ENCODE measurements at places on chromosomes 2 and 18. TPM values are rescaled to one million over a fixed set of nuclear protein-coding genes. Genes with fewer than 3 reads are reported as not detected.

The PSTPIP2 gene
- total RNA-seq: 4.3 TPM

The TEKT4 gene
- not detected for total RNA-seq

The DSC3 gene
- total RNA-seq: 1.2 TPM

The PCARE gene
- not detected for total RNA-seq

The REEP1 gene
- total RNA-seq: 0.93 TPM

The C2orf78 gene
- total RNA-seq: 0.06 TPM

The KCNS3 gene
- total RNA-seq: 10.0 TPM

The EMILIN1 gene
- total RNA-seq: 5.1 TPM

The FSIP2 gene
- total RNA-seq: 12.7 TPM

The ALK gene
- not detected for total RNA-seq

The MRPL30 gene
- 67.9 TPM for total RNA-seq

DNA sequence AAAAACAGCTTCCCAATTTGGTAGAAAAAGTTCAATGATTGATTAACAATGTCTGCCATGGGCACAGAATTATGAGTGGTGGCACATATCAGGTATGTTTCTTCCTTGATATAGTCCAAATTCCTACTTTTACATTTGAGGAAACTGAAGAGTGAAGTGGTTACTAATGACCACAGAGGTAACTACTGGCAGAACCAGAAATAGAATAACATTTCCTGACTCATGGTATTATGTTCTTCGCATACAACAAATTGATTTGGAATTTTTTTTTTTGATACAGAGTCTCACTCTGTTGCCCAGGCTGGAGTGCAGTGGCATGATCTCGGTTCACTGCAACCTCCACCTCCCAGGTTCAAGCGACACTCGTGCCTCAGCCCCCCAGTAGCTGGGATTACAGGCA is 6.0 kb upstream of the NFE2L2 start:
- DNase-seq: no peak
- H3K4me1 ChIP-seq: peaks cover 12% of the 10 kb centered on the region
- H3K27me3 ChIP-seq: no peaks in the 10 kb centered on the region
- no peak overlapping the region for H3K4me3 ChIP-seq
- no peak overlapping the region for H3K27ac ChIP-seq

GRCh38 chr2:80255918-80256781 is 48.4 kb downstream of the LRRTM1 start:
- peak; percentile 55 for DNase-seq
- no peaks in the 10 kb centered on the region for H3K36me3 ChIP-seq
- no peak overlapping the region for H3K4me3 ChIP-seq
- no peak overlapping the region for H3K27ac ChIP-seq
- no peaks in the 10 kb centered on the region for H3K27me3 ChIP-seq
- H3K4me1 ChIP-seq: peaks cover 13% of the 10 kb centered on the region

GRCh38 chr2:236521556-236521955 is 48.1 kb upstream of the ACKR3 start:
- H3K36me3 ChIP-seq: no peaks in the 10 kb centered on the region
- no peaks in the 10 kb centered on the region for H3K27me3 ChIP-seq
- no peak overlapping the region for H3K27ac ChIP-seq

- no peak overlapping the region for H3K27ac ChIP-seq
- no peaks in the 10 kb centered on the region for H3K36me3 ChIP-seq
- no peak for DNase-seq
- H3K4me3 ChIP-seq: no peak overlapping the region
These were observed 78.2 kb downstream of the AFF3 start for GRCh38 chr2:100064165-100064564.

GRCh38 chr2:174535083-174535482 is 48.3 kb upstream of the GPR155 start:
- DNase-seq: no peak
- H3K4me1 ChIP-seq: no peaks in the 10 kb centered on the region
- no peak overlapping the region for H3K27ac ChIP-seq
- no peaks in the 10 kb centered on the region for H3K36me3 ChIP-seq
- H3K27me3 ChIP-seq: no peaks in the 10 kb centered on the region

- H3K27me3 ChIP-seq: no peaks in the 10 kb centered on the region
- no peak overlapping the region for H3K4me3 ChIP-seq
- no peak overlapping the region for H3K27ac ChIP-seq
- H3K36me3 ChIP-seq: no peaks in the 10 kb centered on the region
- no peaks in the 10 kb centered on the region for H3K4me1 ChIP-seq
These were observed 96.3 kb upstream of the STON1 start for GRCh38 chr2:48433682-48434081.

GRCh38 chr2:10575609-10576280 is 114.0 kb downstream of the NOL10 start:
- DNase-seq: no peak
- peaks cover 25% of the 10 kb centered on the region for H3K4me1 ChIP-seq
- H3K27me3 ChIP-seq: no peaks in the 10 kb centered on the region
- peaks cover 4% of the 10 kb centered on the region for H3K36me3 ChIP-seq
- no peak overlapping the region for H3K27ac ChIP-seq

- no peak overlapping the region for H3K27ac ChIP-seq
- no peaks in the 10 kb centered on the region for H3K27me3 ChIP-seq
- no peaks in the 10 kb centered on the region for H3K4me1 ChIP-seq
- H3K4me3 ChIP-seq: no peak overlapping the region
- H3K36me3 ChIP-seq: no peaks in the 10 kb centered on the region
These were observed 54.8 kb downstream of the SYT4 start for GRCh38 chr18:43222501-43222900.

DNA sequence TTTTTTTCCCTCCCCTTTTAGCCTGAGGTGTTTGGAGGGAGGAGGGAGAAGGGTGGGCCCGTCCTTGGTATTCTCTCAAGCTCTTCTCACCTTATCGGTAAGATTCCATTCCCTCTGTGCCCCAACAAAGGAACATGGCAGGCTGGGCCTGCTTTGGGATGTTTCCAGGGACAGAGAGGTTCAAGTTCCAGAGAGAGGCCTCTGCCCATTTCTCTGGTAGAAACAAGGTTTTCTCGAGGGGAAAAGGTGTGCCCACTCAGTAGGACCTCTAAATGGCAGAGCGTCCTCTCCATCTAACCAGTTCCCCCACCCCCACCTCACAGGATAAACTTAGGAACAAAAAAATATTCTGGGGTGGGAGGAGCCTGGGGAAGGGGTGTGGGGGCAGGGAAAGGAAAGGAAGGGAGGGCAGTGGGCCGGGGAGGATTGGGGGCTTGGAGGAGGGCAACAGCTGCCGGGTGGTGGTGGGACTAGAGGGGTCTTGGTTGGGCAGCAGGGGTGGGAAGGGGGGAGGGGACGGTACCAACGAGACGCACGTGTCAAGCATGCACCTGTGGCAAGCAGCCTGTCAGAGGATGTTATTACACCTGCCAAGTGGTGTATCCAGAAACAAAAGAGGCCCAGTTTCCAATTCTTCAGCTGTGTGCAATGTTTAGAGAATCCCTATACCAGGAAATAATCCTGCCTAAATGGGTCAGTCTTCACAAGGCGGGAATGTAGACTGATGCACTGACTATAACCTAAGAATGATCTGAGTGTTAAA is 2.1 kb downstream of the PCBP1 start:
- peak overlapping the region; percentile 73 for H3K27ac ChIP-seq
- no peaks in the 10 kb centered on the region for H3K27me3 ChIP-seq
- H3K36me3 ChIP-seq: no peaks in the 10 kb centered on the region
- H3K4me1 ChIP-seq: peaks cover 30% of the 10 kb centered on the region
- peak overlapping the region; percentile 97 for H3K4me3 ChIP-seq

DNA sequence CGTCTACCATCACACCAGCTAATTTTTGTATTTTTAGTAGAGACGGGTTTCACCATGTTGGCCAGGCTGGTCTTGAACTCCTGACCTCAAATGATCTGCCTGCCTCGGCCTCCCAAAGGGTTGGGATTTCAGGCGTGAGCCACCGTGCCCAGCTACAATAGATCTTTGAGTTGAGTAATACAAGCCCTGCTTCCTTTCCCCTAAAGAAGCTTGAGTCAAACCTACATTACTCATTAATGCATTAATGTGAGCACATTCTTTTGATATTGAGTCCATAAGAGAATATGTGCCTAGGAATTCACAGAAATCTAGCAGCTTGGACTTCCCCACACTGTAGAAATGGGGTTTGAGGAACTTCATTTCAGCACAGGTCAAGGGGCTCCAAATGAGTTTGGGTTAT is 39.6 kb downstream of the PSMG2 start:
- H3K27ac ChIP-seq: no peak overlapping the region
- H3K4me3 ChIP-seq: no peak overlapping the region
- H3K36me3 ChIP-seq: no peaks in the 10 kb centered on the region
- no peak for DNase-seq
- no peaks in the 10 kb centered on the region for H3K4me1 ChIP-seq

DNA sequence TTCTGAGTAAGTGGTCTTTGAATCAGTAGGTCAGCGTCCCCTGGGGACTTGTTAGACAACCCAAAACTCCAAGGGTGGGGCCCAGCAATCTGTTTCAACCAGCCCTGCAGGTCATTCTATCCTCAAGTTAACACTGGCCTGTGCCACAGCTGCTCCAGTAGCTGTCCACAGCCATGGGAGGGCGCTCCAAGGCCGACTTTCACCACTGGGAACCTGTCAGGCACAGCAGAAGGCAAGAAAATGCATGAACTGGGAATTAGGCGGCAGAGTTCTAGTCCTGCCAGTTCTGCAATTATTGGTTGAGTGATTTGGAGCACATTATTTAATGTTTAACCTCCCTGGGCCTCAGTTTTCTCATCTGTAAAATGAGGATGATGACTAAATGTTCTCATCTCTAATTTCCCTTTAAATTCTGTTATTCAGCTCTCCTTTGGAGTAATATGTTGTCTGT is 17.4 kb upstream of the MRPL33 start:
- peak; percentile 85 for DNase-seq
- H3K27ac ChIP-seq: no peak overlapping the region
- no peak overlapping the region for H3K4me3 ChIP-seq

DNA sequence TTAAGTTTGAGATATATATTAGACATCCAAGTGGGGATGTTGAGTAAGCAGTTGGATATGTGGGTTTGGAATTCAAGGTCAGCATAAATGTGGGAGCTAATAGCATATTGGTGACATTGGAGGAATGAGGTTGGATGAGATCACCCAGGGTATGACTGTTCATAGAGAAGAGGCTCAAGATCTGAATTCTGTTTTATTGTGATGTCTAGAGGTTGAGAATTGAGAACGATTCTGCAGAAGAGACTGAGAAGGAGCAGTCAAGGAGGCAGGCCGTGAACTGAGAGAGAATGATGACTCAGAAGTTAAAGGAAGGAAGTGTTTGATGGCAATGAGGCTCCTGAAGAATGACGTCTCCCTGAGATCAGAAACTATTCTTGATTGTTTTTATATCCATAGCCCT is 5.9 kb downstream of the SERPINB11 start:
- no peaks in the 10 kb centered on the region for H3K36me3 ChIP-seq
- H3K4me3 ChIP-seq: no peak overlapping the region
- no peaks in the 10 kb centered on the region for H3K4me1 ChIP-seq

GRCh38 chr2:191951376-191951775 is 104.5 kb upstream of the CAVIN2 start:
- no peak overlapping the region for H3K27ac ChIP-seq
- H3K4me1 ChIP-seq: no peaks in the 10 kb centered on the region
- H3K27me3 ChIP-seq: no peaks in the 10 kb centered on the region
- no peak overlapping the region for H3K4me3 ChIP-seq

DNA sequence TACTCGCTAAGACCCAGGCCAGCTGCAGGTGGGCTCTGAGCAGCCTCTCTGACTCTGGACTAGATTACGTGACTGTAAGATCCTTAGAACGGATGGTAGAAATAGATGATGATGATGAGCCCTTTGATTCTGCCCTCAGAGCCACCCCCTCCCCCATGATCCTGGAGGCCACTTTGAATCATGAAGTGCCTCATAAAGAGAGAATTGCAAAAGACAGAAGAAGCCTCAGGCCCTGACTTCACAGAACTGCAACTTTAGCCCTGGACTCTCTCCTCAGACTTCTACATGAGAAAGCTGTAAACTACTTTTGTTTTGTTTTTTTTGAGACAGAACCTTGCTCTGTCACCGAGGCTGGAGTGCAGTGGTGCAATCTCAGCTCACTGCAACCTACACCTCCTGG is 15.4 kb upstream of the TET3 start:
- H3K4me1 ChIP-seq: no peaks in the 10 kb centered on the region
- H3K36me3 ChIP-seq: no peaks in the 10 kb centered on the region
- no peak overlapping the region for H3K4me3 ChIP-seq
- DNase-seq: no peak
- H3K27ac ChIP-seq: no peak overlapping the region
- H3K27me3 ChIP-seq: peaks cover 12% of the 10 kb centered on the region

- no peaks in the 10 kb centered on the region for H3K36me3 ChIP-seq
- peaks cover 21% of the 10 kb centered on the region for H3K27me3 ChIP-seq
- peaks cover 73% of the 10 kb centered on the region for H3K4me1 ChIP-seq
- H3K4me3 ChIP-seq: no peak overlapping the region
- no peak for DNase-seq
These were observed 4.7 kb upstream of the CXCR4 start for GRCh38 chr2:136122661-136123060.

DNA sequence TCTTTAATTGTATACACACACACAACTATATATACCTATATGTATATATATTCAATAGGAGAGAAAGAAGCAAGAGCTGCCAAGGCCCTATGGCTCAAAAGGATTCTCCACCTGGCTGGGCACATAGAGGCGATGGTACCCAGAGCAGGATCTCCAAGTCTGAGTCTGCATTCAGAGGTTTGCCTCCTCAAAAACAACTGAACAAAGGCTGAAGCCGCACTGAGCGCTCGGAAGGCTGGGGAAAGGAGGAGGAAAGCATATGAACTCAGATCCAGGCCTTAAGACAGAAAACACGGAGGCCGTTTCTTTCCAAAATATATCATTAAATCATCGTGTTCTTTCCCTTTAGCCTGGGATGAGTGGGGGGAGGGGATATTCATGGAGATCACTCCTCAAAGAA is 3.6 kb downstream of the HOXD12 start:
- H3K36me3 ChIP-seq: no peaks in the 10 kb centered on the region
- H3K27me3 ChIP-seq: peaks cover 100% of the 10 kb centered on the region
- no peak overlapping the region for H3K4me3 ChIP-seq
- H3K4me1 ChIP-seq: no peaks in the 10 kb centered on the region
- H3K27ac ChIP-seq: no peak overlapping the region

- no peak overlapping the region for H3K27ac ChIP-seq
- H3K27me3 ChIP-seq: no peaks in the 10 kb centered on the region
- H3K4me1 ChIP-seq: no peaks in the 10 kb centered on the region
- no peak overlapping the region for H3K4me3 ChIP-seq
- DNase-seq: no peak
- H3K36me3 ChIP-seq: no peaks in the 10 kb centered on the region
These were observed 36.4 kb downstream of the TSN start for GRCh38 chr2:121791801-121792221.

GRCh38 chr2:201233192-201233811 is 27.0 kb upstream of the CASP8 start:
- H3K27ac ChIP-seq: no peak overlapping the region
- H3K4me3 ChIP-seq: no peak overlapping the region
- H3K4me1 ChIP-seq: no peaks in the 10 kb centered on the region
- H3K27me3 ChIP-seq: peaks cover 4% of the 10 kb centered on the region
- H3K36me3 ChIP-seq: no peaks in the 10 kb centered on the region
- no peak for DNase-seq

DNA sequence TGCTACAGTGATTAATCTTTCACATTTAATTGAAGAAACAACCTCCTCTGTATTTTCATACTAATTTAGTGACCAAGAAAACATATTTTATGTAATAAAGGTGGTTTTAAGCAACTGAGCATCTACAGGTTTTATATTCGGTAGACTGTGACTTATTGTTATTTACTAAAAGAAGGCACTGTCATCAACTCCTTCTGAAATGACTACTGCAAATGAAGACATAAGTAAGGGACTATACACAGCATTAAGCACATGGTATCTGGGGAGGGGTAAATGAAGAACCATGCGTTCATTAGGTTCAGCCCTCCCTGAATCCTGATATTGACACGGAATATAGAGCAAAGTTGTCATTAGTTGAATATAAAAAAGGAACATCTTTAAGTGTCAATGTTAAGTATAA is 4.3 kb downstream of the CDH20 start:
- peaks cover 11% of the 10 kb centered on the region for H3K4me1 ChIP-seq
- H3K27me3 ChIP-seq: peaks cover 55% of the 10 kb centered on the region
- H3K36me3 ChIP-seq: no peaks in the 10 kb centered on the region
- DNase-seq: no peak

GRCh38 chr2:58899692-58900091 is 658.6 kb upstream of the FANCL start:
- no peak for DNase-seq
- H3K27ac ChIP-seq: no peak overlapping the region
- no peaks in the 10 kb centered on the region for H3K27me3 ChIP-seq
